ENCODE measurements at places on chromosomes 5 and 9.

DNA sequence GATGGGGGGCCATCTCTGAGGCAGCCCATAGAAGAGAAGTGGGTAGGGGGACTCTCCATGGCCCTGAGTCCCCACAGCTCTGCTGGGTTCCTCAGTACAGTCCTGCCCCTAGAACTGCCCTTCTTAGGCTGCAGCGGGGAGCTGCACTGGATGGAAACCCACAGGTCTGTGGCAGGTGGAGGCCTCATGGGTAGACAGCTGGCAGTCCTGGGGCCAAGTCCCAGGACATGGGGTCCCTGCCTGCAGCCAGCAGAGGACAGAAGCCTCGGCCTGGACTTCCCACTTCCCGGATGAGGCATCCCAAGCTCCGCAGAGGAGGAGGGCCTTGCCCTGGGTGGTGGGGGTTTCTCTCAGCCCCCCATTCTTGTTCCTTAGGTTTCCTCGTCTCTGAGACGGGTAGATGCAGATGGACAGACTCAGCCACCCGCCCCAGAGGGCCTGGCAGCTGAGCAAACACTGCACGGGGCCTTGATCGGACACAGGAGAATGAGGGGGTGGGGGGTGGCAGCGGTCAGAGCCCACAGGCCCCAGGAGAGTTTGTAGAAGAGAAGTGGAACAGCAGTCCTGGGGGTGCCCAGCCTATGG, 153.8 kb downstream of the C9orf50 start:
- no peak for DNase-seq

GRCh38 chr5:116669261-116670031, 94.8 kb upstream of the SEMA6A start:
- DNase-seq, result no peak

DNA sequence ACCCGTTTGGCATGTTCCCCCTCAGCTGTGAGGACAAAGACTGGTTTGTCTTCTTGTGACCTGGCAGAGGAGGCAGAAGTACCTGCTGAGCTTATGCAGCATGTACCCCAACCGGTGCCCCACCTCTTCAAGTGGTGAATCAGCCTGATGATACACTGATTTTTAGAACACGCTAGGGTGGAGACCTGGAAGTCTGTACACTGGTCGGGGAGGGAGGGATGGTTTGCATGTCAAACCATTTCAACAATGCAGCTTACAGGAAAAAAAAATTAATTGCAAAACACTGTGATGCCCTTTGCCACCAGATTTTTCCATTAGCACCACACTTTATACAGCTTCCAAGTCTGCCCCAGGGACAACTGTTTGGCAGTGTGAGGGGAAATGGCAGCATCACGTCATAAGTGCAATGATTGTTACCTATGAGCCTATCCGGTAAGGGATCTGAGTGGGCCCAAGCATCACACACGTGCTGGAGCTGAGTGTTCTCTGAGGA, 155.1 kb upstream of the DMRT1 start:
- no peak for DNase-seq

DNA sequence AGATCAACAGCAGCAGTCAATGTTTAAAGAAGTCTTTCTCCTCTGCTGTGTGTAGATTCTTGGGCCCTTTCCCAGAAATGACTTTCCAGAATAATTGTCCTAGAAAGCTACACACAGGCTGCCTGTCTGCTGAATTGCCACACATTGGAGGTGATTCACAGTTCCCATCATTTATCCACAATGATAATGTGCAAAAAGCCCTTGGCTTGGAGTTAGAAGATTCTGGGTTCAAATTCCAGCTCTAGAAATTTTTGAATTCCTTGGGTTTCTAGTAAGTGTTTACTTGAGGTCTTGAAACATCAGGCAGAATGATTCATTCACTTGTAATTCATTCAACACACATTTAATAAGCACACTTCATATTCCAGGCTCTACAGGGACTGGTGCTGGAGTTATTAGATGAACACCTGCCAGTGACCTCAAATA, 28.6 kb upstream of the EPB41L4B start:
- no peak for DNase-seq

DNA sequence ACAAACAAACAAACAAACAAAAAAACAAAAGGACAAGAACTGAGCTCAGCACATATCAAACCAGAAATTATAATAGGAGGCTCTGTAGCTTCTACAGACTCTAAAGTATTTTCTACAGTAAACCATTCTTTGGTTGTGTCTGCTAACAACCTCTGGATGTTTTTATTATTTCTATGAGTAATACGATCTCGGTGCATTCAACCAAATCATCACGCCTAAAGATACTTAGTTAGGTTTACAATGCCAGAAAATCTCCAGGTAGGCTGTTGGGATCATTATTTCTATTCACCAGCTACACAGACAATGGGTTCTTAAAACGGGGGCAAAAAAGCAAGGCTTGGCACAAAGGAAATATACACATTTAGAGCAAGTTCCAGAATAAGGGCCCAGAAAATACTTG, 41.6 kb upstream of the ALDOB start:
- DNase-seq, result no peak

DNA sequence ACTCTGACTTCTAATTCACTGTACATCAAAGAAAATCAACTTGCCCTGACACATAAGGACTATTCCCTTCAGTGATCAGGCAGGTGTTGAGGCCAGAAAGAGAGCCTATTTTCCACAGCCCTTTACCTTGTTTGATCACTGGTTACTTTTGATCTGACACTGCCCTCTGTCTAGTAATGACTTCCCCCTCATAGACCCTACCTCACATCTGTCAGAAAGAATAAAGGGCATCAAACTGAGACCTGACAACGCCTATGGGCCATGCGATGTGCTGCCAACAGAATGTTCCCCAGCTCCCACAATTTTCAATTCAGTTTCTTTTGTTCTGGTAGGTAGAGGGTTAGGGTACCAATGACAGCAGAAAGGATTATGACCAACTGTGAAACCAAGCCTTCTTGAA, 47.7 kb downstream of the FBXL17 start:
- DNase-seq, result no peak

DNA sequence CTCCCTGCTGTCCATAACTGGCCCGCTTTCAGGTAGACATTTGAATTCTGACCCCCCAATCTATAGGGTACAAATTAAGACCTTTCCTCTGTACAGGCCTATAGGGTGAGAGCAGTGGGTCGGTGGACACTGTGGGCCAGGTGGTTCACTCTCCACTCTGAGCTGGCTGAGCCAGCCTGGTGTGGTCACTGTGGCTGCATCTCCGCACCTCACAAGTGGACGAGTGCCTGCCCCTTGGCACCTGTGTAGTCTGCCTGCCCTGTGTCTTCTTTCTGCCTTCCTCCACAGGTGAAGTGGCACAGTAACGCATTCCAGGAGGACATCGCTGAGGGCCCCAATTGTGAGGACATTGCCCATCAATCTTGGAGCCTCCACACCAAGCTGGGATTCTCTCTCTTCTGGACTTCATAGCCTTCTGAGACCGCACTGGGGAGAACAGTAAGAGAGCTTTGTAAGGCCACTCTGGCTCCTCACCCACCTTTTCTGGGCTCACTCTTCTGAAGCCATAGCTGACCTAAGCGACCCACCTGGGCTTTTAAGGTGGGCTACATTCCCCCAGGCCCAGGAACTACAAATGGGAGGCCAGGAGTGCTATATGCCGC, 33.5 kb upstream of the JADE2 start:
- DNase-seq, result no peak

All from GF-D8 (cell line).